ENCODE measurements at places on chromosomes 11 and 22.

GRCh38 chr11:61701242-61701886 is 21.2 kb downstream of the DAGLA start:
- DNase-seq, result peak; percentile 84

DNA sequence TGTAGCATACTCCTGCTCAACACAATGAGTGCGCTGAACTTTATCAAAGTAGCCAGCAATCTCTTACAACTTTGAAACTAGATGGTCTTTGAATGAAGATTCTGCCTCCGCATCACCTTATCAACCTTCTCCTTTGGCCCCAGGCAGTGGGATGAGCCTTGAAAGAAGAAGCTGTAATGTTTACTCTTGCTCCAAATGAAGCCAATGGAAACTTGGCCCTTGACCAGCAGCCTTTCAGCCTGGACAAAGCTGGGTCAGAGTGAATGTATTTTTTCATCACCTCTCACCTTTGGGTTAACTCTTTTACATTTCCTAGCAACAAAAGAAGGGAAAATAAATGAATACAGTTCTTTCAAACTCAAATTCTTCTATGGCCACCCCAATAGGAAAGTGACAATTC is 359.1 kb downstream of the KCNA4 start:
- DNase-seq, result no peak

GRCh38 chr11:76214968-76215548 is 8.8 kb upstream of the WNT11 start:
- DNase-seq, result no peak

- no peak for DNase-seq
Measured at GRCh38 chr11:46475926-46476545, 84.5 kb upstream of the CHRM4 start.

GRCh38 chr11:65551572-65552387 is 6.4 kb downstream of the LTBP3 start:
- DNase-seq, result peak; percentile 61

DNA sequence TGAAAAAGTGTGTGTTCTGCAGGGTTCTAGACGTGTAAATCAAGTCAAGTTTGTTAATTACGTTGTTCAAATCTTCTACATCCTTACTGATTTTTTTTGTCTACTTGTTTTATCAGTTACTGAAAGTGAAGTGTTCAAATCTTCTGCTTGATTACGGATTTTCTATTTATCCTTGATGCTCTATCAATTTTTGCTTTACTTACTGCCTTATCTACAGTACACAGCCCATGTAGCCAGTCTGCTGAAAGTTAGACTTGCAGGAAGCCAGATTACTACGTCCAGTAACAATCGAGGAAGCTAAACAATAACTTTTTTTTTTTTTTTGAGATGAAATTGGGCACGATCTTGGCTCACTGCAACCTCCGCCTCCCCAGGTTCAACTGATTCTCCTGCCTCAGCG is 15.6 kb upstream of the C11orf24 start:
- no peak for DNase-seq

DNA sequence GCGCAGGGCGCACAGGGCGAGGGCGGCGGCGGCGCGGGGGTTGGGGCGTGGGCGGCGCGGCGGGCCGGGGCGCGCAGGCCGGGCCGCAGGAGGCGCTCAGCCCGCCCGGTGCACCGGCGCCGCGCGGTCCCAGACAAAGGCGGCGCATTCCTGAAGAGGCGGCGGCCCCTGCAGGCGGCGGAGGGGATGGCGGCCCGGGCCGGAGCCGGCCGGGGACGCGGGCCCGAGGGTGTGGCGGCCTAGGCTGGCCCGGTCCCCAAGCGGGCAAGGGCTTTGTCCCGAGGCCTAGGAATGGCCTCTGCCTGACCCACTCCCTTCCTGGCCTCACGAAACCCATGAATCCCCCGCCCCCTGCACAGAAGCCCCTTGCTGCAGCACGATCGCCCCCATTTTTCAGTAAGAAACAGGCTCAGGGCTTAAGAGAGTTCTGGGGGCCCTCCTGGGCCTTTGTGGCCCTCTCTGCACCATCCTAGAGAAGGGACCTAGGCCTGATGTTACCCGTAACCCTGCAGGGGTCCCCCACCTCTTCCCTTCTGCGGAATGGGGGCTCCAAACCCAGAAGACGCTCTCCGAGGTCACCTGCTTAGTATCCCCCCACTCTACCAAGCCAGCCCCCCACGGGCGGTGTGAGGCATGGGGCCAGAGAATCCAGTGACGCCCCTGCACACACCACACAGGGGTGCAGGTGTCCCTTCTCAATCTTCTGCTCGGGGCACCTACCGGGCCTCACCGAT is at the start of gene RTN4R:
Gene RTN4R (minus strand): TSS at position 40 of the 734 bp plus-strand sequence. CDS start 226 bp downstream, outside the sequence.
- peak; percentile 39 for DNase-seq

DNA sequence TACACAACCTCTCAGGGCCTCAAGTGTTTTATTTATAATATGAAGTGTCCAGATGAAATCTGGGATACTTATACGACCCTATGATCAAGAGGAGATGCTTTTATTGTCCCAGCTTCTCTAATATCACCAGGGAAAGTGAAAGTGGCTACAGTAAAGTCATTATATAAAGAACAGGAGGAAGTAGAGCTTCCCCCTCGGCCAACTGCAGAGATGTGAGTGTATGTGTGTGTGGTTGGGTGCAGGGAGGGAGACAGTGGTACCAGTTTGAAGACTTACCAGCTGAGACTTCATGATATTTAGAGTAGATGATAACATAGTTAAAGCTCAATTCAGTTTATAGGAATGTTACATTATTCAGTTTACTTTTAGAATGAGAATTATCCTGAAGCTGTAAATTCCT is 373.6 kb upstream of the DDI1 start:
- peak; percentile 53 for DNase-seq

GRCh38 chr22:49810363-49811019 is 17.2 kb downstream of the BRD1 start:
- DNase-seq, result peak; percentile 33

- DNase-seq, result no peak
Measured at GRCh38 chr11:68806931-68807844, 34.5 kb downstream of the CPT1A start.

DNA sequence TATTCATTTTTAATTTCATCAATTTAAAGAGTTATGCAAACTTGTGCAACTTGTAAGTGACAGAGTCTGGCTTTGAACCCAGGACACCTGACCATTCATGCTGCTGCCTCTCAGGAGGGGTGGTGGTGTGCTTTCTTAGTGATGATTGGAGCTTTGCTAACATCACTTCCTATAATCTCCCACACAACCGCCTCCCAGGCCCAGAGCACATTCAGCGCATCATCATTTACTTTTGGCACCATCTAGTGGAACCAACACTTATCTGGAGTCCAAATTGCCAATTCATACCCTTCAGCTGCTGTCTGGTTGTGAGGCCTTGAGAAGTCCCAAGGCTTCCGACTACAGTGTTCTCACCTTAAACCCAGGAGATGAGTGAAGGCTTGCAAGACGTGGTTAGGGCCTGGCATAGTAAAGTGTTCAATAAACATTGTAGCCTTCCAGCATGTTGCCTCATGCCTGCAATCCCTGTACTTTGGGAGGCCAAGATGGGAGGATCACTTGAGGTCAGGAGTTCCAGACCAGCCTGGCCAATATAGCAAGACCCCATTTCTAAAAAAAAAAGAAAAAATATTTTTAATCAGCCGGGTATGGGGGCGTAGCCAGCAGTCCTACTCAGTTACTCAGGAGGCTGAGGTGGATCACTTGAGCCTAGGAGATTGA is 1.1 kb upstream of the TTLL1 start:
- DNase-seq, result peak; percentile 95

DNA sequence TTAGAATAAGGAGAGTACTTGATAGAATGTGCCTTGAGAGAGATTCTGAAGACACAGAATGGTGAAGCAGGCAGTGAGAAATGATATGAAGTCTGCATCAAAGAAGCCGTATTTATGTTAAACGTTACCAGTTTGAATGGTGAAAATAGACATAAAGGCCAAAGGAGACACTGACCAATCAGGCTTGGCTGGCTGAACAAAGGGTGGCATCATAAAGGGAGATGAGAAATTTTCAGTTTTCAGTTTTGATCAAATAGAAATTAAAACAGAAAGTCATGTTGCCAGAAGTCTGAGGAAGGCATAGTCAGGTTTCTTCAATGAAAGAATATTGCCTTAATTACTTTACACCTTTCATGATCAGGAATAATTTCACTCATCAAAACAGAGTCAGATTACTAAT is 6.6 kb downstream of the OR51F1 start:
- DNase-seq, result no peak

DNA sequence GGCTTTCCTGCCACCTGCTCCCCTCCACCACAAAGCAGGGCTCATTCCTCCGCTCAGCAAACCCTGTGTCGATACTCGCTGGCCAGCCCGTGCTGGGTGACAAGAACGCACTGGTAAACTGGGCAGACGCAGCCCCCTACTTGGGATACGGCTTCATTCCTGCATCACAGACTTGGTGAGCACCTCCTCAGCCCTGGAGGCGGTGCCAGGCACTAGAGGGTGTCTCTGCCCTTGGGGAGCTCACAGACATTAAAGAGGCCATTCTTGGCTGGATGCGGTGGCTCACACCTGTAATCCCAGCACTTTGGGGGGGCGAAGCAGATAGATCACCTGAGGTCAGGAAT is 6.0 kb downstream of the ZDHHC24 start:
- no peak for DNase-seq

- DNase-seq, result no peak
Measured at GRCh38 chr22:24474221-24474620, 20.9 kb upstream of the UPB1 start.

GRCh38 chr11:1870721-1871466 is 18.0 kb downstream of the LSP1 start:
- no peak for DNase-seq

GRCh38 chr11:927871-928270 is 2.2 kb downstream of the AP2A2 start:
- DNase-seq, result no peak

DNA sequence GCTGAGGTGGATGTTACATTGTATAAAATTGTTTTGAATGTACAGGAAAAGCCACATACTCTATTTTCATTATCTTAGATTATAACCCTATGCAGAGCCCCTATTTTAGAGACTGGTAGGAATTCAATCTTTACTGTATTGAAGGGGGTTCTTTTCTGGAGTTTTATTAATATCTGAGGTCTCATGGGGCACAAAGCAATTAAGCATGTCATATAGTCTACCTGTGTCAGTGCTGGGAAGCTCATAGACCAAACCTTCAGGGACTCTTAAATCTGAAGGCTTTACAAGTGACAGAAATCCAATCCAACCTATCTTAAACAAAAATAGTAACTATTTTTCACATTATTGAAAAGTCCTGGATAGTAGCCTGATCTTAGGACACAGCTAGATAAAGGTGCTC is 733.7 kb downstream of the NELL1 start:
- DNase-seq, result no peak

GRCh38 chr11:129317571-129317970 is 58.1 kb upstream of the BARX2 start:
- peak; percentile 38 for DNase-seq

GRCh38 chr11:19977941-19978340 is 182.3 kb downstream of the DBX1 start:
- DNase-seq, result no peak

GRCh38 chr11:6418557-6419008 is 311 bp downstream of the APBB1 start:
- DNase-seq, result no peak

- no peak for DNase-seq
Measured at GRCh38 chr11:110027627-110028371, 65.4 kb upstream of the ZC3H12C start.

GRCh38 chr11:77661670-77662069 is 24.1 kb upstream of the CLNS1A start:
- no peak for DNase-seq

- no peak for DNase-seq
Measured at GRCh38 chr22:31212783-31213629, 908 bp downstream of the LIMK2 start.

DNA sequence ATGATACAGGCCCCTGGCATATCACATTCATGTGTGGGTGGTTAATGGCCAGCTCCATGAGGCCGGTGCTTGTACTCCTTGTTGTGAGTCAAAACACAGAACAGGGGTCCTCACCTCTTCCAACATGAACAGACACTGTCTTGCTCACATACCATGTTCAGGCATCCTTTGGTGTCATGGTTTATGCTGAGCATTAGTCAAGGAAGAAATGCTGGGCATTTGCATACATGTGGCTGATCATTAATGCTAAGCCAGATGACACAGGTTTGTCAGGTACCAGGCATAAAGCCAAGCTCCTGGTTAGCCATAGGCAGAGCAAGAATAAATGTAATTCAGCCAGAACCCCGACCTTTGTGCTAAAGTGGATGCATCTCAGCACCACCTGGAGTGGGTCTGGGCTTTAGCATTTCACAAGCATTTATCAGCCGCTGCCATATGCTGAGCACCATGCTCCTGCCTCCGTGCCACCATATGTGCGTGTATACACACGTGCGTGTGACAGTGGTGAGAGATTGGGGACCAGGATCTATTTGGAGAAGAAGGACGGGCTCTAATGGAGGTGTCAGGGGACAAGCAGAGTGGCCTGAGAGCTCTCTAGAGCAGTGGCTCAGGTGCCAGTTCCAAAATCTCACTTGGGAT is 55.0 kb downstream of the MICAL2 start:
- no peak for DNase-seq

- no peak for DNase-seq
Measured at GRCh38 chr11:121613724-121614123, 161.0 kb upstream of the SORL1-AS1 start.

GRCh38 chr22:30235687-30236170 is 10.8 kb downstream of the LIF start:
- no peak for DNase-seq

- no peak for DNase-seq
Measured at GRCh38 chr11:117613521-117613920, 183.5 kb downstream of the DSCAML1 start.

GRCh38 chr11:23797624-23798419 is 699.0 kb upstream of the LUZP2 start:
- no peak for DNase-seq

DNA sequence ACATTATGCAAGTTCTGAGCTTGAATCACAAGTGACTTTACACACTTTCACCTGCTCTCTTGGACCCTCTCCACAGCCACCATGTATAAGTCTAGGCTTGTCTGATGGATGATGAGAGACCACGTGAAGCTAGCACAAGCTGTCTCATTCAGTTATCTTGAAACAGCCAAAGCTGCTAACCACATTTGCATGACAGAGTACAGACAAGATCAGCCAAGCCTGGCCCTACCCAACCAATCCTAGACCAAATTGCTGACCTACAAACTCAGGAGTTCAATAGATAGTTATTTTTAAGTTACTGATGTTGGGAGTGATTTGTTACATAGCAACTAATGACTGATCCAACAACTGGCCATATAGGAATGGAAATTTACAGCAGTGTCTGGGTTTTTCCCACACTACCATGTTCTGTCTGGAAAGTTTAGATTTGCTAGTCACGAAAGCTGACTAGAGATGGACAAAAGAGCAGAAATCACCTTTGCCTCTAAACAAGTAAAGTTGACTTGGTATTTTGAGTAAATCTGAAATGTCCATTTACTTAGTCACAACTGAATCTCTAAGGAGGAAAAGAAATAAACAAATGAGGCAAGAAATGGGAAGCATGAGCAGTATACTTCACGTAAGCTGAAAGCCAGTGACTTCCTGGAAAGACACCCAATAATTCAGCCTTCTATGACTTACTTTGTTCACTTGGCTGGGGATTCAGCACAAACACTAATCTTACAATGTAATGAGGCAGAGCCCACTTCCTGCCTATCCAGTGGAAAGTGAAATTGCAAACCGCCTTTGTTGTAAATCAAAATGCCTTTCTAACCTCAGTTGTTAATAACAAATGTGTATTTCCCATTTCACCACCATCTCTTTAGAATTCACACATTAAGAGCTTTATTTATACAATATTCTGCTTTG is 101.7 kb downstream of the FAM181B start:
- DNase-seq, result no peak
